ENCODE measurements at places on chromosomes 7 and 10.

- no peak for DNase-seq
These were observed 9.7 kb upstream of the ANK3 start for GRCh38 chr10:60399328-60399727.

DNA sequence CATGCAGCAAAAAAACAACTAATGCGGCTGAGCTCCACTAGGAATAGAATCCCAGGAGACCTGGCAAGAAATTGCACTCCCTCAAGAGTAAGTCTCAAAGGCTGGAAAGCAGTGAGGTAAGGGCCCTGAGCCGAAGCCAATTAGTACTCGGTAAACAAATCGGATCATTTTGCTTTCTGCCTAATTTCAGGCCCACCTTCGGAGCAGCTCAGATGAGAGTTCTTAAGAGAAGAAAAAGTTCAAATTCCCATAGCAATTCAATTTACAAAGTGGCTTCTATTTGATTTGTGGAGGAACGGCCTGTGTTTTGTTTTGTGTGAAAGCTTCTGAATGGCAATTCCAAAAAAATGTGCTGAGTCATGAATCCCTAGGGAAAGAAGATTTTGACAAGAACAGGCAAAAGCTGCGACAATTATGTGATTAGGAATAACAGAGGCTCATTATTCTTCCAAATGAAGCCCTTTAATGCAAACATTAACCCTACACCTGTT is 60.9 kb downstream of the SLC16A9 start:
- DNase-seq = peak; percentile 1

- no peak for DNase-seq
These were observed 4.8 kb downstream of the ATP6V0E2 start for GRCh38 chr7:149878523-149878921.

DNA sequence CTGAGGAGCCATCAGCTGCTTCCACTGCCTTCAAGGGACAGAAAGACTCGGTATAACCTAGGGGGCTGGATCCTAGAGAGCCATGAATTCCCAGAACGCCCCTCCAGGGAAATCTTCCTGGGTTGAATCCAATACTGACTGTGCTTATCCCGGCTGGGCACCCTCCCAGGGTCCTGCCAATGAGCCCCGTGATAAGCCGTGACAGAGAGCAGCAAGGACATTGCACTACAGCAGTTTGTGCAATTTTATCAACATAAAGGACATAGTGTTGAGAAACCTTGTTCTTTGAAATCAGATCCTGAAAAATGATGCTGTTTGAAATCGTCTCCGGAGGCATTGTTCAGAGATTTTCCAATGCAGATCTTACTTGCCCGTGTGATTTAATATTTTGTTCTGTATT is 18.8 kb downstream of the AKR1B1 start:
- DNase-seq = no peak

GRCh38 chr7:44062180-44062902 is 3.0 kb downstream of the PGAM2 start:
- DNase-seq = no peak

GRCh38 chr7:117560030-117560429 is 80.2 kb downstream of the CFTR start:
- no peak for DNase-seq

GRCh38 chr7:144842377-144842851 is 6.6 kb upstream of the TPK1 start:
- DNase-seq = no peak

DNA sequence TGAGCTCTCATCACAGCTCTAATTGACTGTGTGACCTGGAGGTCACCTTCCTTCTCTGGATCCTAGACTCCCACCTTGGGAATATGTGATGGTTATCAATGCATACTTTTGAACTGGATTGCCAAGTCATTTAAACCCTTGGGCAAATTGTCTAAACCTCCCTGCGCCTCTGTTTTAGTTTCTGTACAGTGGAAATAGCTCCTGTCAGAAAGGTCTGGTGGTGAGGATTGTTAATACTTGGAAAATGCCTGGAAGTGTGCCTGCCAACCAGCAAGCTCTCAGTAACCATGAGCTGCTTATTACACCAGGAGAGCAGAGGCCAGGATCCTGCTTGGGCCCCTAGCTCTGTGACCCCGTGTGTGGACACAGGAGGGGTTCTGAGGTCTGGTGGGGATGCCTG is 108.7 kb upstream of the PPIF start:
- DNase-seq = no peak

DNA sequence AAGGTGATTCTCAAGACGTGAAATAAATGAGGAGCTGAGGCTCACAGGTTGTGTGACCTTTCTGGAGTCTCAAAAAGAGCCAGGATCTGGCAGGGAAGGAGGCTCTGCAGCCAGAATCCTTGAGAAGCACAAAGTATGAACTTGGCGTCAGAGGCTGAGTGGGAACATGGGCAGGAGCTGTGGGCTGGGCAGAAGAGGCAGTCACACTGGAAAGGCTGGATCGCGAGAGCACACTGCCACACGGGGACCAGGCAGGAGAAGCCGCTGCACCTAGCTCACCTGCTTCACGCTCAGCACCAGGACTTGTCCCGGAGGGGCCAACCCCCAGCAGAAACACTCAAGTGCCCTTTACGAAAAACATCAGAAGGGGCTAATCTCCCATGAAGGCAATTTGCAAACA is 535.0 kb downstream of the TNS3 start:
- no peak for DNase-seq

GRCh38 chr7:125661006-125661405 is 731.4 kb upstream of the POT1 start:
- no peak for DNase-seq

GRCh38 chr10:70417568-70417967 is 13.6 kb downstream of the EIF4EBP2 start:
- DNase-seq = no peak

DNA sequence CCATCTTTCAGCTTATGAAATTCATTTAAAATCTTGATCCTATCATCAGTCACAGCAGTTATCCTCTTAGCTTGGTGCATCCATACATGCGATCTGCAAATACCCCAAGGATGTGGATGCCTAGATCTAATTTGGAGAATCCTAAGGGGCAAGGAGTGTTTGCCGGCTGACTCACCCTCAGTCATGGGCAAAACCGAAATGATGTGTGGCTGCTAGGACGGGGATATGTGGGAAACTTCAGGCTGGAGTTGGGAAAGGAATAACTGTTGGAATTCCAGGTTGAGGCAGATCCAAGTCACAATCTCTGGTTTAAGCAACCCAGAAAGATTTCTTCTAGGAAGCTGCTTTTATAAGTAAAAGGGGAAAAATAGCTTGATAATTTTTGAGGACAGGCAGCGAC is 19.7 kb upstream of the GOT1 start:
- no peak for DNase-seq

- no peak for DNase-seq
These were observed 301.6 kb downstream of the SNX13 start for GRCh38 chr7:17638727-17639126.

GRCh38 chr10:9301554-9301953 is 1247.1 kb downstream of the GATA3 start:
- no peak for DNase-seq

DNA sequence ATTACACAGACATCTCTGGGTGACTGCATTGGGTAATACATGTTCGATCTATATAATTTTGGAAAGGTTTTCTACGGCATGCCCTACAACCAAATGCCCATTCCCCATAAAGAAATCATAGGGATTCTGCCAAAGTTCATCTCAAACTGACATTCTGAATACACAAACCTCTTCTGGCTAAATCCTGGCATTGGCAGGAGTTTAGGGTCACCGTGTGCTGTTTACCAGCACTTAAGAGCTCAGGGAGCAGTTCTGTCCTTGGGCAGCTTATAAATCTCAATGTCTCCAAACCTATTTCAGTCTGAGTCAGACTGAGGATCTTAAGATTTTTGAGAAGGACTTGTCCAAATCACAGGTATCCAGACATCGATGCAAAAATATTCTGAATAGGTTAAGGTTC is 809.6 kb upstream of the LRRN3 start:
- no peak for DNase-seq

- DNase-seq = no peak
These were observed 21.5 kb upstream of the OR6B1 start for GRCh38 chr7:143978585-143978984.

DNA sequence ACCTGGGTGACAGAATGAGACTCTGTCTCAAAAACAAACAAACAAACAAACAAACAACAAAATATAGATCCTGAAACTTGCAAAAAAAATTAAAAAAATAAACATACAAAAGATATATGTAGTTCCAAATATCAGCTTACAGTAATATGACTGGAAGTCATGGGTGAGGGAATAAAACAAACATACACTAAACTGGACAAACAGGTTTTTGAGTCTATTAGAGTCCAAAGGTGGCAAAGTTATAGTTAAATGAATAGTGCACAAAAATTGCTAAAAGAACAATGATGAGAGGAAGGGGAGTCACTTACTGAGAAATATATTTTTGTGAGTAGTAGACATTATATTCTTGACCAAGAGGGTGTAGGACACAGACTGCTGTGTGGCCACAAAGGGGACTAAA is 16.7 kb upstream of the RSBN1L start:
- DNase-seq = no peak

DNA sequence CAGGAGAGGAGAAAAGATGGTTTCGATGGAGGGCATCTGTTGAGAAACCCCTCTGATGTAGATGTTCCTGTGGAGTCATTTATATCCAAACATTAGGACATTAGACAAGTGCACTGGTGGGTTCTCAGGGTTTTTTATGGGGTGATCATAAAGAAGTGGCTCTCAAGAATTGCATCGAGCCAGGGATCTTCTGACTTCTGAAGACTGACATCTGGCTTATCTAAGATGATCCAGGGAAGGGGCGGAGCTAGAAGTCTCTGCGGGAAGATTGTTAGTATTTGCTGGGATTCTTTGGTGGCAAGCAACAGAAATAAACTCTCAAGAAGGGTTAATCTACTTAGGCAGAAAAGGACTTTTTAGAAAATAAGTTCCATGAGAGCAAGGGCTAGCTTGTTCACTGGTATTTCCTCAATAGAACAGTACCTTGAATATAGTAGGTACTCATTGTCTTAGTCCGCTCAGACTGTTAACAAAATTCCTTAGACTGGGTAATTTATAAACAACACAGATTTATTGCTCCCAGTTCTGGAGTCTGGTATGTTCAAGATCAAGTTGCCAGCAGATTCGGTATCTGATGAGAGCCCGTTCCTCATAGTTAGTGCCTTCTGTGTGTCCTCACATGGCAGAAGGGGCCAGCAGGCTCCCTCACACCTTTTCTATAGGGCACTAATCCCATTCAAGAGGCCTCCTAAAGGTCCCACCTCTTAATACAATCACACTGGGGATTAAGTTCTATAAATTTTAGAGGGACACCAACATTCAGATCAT is 28.5 kb upstream of the SYPL1 start:
- DNase-seq = no peak

DNA sequence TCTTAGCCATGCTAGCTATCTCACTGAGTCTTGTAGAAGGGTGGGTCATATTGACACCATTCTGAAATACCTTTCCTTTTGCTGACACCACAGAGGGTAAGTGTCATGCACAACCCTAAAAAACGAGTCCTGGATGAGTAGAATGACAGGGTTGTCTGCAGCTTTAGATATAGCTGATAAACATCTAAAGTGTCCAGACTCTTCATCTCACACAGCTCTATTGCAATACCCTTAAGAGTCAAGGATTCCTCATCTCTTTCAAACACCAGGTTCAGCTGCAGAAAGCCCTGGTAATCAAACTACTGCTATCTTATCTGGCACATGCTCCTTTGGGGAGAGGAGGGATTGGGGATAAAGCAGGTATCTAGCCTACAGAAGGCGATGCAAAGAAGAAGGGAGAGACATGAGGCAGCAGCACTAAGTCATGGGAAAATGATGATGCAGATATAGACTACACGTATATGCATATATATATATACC is 127.0 kb downstream of the ANK3 start:
- DNase-seq = no peak

- no peak for DNase-seq
These were observed 484.2 kb downstream of the PTPRN2 start for GRCh38 chr7:158103378-158103777.

DNA sequence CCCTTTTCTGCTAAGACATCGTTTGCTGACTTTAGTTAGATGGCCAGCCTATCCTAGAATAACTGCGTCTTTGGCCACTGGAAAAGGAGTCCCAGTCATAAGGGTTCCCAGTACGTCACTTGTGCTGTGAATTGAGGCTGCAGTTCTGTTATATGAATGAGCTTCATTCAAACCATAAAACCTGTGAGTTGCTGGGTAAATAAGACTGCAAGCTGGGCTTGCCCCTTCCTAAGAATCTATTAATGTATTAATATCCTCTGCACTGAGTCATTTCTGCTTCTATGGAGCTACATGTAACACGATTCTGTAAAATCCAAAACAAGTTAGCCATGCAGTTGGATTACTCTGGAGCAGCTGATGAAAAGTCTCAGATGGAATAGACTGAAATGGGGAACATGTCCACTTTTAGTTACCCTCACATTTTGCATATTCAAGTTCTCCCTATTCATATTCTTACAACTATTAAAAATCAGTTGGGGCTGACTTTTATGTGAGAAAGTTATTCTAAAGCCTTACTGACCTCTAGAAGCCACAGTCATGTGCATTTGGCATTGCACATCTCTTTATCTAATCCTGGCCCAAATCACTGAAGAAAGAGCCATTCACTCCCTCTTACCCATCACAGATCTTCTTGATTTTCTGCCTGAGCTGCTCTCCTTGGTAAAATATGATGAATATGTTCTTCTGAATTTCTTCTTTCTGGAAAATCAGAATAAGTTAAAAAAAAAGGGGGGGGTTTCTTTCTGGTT is 41.8 kb upstream of the TMEM213 start:
- DNase-seq = no peak

- DNase-seq = no peak
These were observed 8.7 kb downstream of the PDSS1 start for GRCh38 chr10:26706206-26706605.

GRCh38 chr10:109969760-109970346 is 37.9 kb upstream of the ADD3 start:
- no peak for DNase-seq

DNA sequence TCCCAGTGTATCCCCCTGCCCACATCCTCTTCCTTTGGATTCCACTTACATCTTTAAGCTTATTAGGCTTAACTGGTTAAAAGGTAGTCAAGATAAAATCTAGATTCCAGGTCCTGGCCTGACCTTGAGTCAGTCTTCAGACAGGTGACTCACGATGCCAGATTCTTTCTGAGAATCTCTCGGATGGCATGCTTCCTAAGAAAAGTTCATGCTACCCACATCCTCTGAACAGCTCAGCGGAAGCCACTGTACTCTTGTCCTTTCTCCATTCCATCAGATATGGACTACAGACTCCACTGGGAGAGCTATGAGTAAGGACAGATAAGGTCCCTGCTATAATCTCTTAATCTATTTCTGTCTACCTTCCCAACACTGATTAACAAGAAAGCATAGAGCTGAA is 43.4 kb downstream of the DNMBP start:
- DNase-seq = no peak

GRCh38 chr7:51344406-51345138 is 28.0 kb upstream of the COBL start:
- DNase-seq = peak; percentile 78

Data from NCI-H2107 (cell line).